IMR-90 (cell line): ENCODE measurements at places on chromosomes 12 and 14.

- DNase-seq = no peak
These were observed 37.2 kb downstream of the DPF3 start for GRCh38 chr14:72856530-72857266.

- no peak for DNase-seq
These were observed 163.5 kb downstream of the DIO2 start for GRCh38 chr14:80047761-80048160.

DNA sequence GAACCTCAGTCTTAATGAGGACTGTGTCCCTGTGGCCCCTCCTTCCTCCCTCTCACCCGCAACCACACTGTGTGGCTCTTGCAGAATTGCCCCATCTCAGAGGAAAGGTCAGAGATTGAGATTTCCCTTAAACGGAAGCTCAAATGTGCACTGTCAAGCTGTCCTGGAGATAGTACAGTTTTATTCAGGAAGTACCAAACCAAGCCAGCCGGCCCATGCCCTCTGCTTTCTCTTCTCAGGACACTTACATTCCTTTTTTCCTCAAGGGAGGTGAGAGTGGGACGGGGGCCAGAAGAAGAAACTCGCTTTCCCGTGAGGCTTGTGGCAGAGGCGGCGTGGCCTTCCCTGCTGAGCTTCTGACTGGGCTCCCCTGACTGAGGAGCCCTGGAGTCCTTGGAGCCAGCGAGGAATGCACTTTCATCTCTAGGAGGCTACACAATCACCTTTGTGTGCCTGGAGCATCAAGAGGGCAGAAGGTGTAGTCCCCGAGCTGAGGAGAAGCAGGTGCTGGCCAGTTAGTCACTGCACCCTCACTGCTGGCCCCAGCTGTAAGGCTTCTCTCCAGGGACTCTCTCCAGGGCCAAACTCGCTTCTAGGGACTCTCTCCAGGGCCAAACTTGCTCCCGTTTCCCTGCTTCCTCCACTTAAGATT, 24.1 kb upstream of the ATP2A2 start:
- no peak for DNase-seq

GRCh38 chr14:35821564-35822411, 4.3 kb upstream of the BRMS1L start:
- DNase-seq = peak; percentile 45
